ENCODE measurements at places on chromosomes 2 and 18.
A peak's percentile ranks its signal among the peaks of the same experiment; 100 is the strongest.

GRCh38 chr18:14978962-14979535, 231.1 kb downstream of the ANKRD30B start:
- DNase-seq: no peak

DNA sequence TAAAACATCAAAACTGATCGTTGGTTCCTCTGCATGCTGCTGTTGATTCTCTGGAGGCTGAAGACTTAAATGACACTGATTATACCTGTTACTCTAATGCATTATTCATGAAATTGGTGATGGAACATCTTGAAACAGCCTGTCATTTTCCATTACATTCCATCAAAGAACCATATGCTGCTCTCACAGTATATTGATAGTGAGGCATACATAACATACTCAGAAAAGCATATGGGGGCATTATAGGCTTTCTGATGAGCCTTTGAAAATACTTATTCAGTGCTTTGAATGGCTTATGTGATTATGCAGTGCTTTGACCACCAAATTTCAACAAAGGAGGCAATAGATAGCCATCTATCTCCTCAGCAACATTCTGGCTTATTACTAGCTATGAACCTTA, 392.1 kb downstream of the CDH19 start:
- DNase-seq: no peak

DNA sequence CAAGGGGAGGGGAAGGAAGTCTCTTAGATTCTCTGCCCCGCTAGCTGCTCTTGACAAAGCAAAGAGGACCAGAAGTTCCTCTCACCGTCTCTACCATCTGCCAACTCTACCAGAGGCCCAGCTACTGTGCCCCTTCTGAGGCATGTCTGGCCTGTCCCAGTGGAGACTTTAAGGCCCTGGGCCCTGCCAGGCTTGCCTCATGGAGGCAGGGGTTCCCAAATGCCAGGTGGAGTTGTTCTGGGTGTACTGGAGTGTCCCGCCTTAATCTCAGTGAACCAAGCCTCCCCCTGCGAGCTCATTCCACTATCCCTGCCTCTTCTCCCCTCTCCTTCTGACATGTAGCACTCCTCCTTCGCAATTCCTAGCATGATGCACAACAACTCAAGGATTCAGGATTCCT, 2.2 kb downstream of the HOXD12 start:
- no peak for DNase-seq

- no peak for DNase-seq
These were observed 99.5 kb downstream of the SLC4A3 start for GRCh38 chr2:219726916-219727315.

DNA sequence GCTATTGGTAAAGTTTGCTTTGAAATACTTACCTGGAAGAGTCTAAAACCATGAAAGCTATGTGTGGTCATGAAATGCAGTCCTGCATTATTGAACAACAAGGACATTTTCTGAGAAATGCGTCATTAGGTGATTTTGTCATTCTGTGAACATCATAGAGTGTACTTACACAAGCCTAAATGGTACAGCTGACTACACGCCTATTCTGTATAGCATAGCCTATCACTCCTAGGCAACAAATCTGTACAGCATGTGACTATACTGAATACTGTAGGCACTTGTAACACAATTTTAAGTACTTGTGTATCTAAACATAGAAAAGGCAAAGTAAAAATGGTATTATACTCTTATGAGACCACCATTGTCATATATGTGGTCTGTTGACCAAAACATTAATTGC, 8.1 kb downstream of the FAM171B start:
- DNase-seq: no peak

DNA sequence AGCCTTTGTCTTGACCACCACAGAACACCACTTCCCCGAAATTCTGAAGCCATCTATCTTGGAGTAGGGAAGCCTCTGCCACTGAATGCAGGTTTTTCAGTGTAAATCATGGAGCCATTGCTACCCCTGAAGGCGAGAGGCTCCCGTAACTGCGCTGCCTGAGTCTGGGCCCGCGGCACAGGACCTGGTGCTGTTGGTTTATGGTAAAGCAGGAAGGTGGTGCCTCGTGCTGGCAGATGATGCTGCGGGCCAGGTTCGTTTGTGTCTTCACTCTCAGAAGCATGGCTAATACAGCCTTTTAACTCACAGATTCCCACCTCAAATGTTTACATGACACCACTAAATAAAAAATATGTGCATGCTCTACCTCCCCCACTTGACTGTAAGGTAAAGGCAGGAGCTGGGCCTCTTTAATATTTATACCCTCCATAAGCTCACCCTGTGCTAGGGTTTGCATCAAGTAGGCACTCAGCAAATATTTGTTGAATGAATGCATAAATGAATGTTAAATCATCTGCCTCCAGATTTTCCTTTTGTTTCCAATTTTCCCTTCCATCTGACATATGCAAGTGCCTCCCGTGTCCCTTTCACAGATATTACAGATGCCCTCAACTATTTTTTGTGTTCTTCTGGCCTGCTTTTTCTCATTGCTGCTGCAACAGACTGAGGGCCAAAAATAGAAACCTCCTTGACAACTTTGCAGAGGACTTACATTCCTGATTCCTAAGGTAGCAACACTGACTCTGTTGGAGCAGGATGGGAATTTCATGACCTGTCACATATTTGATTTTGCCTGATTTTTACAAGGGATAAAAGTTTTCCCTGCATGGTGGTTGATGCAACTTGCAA, 83.5 kb upstream of the CPO start:
- no peak for DNase-seq

DNA sequence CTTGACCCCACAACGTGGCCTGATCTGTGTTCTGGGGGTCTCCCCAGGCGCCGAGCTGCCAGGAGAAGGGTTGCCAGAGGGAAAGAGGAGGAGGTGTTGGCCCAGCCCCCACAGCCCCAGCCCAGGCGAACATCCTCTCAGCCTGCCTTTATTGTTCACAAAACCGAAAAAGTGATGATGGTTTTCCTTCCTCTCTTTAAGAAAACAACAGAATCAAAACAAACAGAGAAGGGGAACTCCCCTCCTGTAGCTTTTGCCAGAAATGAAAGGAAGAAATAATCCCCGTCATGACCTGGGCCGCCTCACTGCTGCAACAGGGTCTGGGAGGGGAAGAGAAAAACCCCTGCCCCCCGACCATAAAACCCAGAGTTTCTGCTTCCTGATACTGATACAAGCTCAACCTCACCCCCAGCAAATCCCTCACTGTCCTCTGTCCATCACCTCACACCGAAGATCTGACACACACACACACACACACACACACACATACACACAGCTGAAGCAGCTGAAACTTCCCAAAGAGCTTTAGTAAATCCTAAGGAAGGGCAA, 52.0 kb downstream of the ZFP36L2 start:
- peak; percentile 75 for DNase-seq

DNA sequence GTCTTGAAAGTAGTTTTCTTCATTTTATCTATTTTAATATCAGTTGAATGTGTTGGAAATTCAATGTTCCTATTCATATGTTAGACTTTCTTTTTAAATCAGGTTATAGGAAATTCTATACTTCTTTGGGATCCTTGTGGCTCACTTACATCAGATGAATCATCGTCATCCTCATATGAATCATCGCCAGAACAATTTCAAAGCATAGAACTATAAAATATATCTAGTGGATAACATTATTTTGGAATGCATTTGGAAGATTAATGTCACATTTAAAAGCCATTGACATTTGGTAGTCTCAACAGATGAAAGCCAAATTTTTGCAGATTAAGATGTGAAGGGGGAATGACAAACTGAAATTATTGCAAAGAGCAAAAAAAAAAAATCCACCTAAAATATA, 94.1 kb downstream of the FAM161A start:
- no peak for DNase-seq

DNA sequence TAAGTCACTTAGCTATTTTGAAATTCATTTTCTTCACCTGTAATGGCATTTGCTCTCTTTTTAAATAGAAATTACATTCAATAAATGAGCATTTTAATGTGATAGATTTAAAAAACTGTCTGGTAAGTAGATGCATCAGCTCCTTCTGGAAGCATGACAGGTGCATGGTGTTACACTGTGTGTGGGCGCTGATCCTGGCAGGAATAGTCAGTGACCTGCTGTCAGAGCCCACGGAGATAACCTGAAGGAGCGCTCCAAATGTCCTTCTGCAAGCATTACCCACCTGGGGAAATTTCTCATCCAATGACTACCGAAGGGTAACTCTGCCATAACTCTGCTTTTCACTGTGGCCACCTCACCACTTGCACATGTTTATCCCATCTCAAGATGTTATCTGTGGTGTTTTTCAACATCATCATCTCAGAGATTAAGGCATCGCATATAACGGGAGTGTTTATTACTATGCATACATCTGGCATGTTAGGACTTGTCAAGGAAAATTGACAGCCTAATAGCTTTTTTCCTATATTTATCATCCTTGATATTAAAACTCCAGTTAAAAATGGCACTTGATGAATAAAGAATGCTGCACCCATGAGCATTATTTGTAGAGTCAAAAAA, 637.3 kb downstream of the ERBB4 start:
- no peak for DNase-seq

GRCh38 chr2:109685453-109685852, 71.3 kb downstream of the SOWAHC start:
- no peak for DNase-seq

DNA sequence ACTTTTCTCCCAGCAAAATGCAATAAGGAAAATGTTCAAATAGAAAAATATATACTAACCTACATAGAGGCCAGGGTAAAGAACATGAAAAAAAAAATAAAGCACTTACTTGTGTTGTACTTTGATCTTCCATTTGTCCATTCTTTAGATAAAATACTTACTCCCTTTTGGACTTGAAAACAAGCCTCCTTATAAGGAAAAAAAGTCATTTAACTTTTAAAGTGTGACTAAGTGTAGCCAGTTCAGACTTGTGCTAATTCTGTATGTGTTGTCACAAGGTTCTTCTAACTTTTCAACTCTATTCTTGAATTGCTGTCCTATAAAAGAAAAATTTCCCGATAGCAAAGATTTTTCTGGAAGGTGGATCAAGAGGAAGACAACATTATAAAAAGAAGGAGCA, 23.2 kb downstream of the SLC40A1 start:
- DNase-seq: no peak

GRCh38 chr2:157498483-157498882, 54.6 kb upstream of the CYTIP start:
- no peak for DNase-seq

DNA sequence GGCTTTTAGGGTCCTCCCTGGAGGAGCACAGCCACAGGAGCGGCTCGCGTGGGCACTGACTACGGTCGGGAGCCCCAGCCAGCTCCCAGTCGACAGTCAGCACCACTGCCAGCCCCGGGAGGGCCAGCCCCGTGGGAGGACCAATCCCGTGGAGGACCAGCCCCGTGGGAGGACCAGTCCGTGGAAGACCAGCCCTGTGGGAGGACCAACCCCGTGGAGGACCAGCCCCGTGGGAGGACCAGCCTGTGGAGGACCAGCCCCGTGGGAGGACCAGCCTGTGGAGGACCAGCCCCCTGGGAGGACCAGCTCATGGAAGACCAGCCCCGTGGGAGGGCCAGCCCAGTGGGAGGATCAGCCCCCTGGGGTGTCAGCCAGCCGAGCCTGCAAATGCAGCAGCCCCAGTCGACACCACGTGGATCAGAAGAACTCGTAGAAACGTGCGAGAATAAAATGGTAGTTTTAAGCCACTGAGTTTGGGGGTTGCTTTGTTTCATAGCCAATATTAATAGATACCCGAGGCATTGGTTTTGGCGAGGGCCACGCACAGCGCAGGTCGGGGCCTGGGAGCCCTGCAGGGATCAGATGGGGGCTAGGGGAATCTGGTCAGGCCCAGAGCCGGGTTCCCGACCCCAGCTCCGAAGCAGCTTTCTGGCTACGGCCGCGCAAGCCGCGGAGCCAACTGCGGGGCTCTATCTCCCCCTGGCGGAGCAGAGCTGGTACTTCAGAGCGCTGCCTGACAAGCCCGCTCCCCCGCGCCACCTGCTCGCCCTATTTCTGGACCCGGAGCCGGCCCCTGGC, 73.0 kb downstream of the TEX51 start:
- no peak for DNase-seq

DNA sequence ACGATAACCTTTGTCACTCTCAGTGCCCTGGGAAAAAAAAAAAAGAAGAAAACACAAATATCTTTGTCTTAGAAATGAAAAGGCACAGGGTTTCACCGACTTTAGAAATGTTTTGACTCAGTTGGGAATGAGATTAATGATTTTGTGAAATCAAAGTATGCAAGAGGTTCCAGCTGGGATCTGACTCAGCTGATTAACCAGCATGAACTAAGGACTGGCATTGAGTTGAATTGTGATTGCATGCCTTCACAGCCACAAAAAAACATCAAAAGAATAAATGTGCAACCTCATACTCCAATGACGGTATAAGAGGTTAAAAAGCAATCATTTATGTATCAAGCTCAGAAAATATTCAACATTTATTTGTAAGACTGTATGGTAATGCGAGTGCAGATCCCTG, 566.6 kb upstream of the DSEL start:
- no peak for DNase-seq

DNA sequence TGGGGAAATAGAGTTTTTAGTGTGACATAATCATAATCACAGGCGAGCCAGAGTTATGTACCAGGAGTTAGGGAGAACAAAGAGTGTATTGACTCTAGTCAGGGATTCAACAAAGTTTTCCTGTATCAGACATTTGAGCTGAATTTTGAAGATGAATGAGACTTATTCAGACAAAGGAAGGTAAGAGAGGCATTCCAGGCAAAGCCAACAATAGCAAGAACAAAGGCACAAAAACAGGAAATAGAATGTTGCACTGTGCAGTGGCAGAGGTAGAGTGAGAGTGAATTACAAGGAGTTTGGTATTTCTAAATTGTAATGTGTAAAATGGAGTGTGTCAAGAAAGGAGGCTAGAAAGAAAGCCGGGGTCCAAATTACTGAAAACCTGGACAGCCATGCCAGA, 156.2 kb downstream of the CCDC148 start:
- no peak for DNase-seq

DNA sequence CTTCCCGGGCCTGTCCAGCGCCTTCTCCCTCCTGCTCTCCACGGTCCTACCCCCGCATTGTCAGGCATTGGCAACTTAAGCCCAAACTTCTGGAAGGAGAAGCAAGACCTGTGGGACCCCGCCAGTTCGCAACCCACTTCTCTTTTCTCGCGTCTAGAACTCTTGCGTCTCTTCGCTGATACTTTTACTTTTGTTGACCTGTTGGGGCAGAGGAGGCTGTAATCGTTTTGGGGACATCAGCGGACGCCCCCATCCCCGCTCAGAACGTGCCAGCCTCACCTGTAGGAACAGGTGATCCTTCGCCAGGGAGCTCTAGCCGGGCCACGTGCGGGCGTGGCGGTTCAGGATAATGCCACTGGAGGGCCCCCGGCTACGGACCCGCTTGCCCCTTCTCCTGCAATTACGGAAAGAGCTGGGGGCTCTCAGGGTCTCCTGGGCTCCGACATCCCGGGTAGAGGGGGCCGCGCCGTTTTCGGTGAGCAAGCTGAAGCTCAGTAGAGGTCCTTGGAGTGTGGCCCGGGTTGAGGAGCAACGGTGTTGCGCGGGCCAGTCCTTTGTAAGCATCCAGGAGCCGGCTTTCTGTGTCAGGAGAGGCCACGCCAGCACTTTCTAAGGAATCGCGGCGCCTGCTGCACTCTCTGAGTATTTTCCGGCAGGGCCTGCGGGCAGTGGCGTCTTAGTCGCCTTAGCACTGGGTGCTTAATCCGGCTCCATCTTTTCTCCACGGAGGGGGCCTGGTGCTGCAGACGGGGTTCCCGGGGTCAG, 1.6 kb downstream of the MTCL1 start:
- no peak for DNase-seq

- DNase-seq: peak; percentile 61
These were observed 11.0 kb upstream of the ZNF24 start for GRCh38 chr18:35355140-35355618.

- no peak for DNase-seq
These were observed 34.8 kb upstream of the MGAT5 start for GRCh38 chr2:134218930-134219658.

Data from GM12864 (cell line).